Left ventricle myocardium inferior (tissue), 1 donor: ENCODE measurements at places on chromosomes 5 and 9. TPM values are rescaled to one million over a fixed set of nuclear protein-coding genes. Genes with fewer than 3 reads are reported as not detected.

DNA sequence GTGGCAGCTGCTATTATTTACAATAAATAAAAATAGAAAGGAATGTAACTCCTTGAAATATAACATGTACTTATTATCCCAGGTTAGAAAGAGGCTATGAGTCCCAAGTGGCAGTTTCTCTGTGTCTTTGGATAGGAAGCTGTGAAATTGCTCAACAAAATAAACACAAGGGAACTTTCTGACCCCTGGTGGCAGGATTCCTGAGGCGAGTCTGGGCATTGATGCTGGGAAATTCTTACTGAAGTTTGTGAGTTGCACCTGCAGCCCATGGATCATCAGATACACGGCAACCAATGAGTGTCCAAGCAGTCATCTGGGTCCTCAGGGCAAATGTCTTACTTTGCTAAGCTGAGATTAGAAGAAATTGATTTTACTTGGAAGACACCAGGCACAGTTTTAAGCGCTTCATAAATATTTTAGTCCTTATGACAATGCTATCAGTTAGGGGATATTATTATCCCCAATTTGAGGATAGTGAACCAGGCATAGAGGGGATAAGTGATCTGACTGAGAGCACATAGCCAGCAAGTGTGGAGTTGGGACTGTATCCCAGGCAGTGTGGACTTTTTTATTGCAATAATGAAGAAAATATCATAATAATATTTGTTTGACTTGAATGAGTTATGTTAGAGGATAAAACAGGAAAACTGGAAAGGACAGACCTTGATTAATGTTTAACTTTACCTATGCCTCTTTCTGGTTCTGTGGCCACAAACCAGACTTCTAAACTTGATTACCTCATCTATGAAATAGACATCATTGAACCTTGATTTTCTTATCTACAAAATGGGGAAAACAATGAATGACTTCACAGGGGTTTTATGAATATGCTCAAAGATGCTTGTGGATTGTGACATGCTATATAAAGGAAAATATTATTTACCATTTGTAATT, 265.5 kb upstream of the ADAMTSL1 start:
- H3K27me3 ChIP-seq, result no peaks in the 10 kb centered on the region
- no peak overlapping the region for H3K27ac ChIP-seq
- no peak overlapping the region for H3K4me3 ChIP-seq
- H3K36me3 ChIP-seq, result no peaks in the 10 kb centered on the region

GRCh38 chr5:10233505-10233904, 16.2 kb downstream of the ATPSCKMT start:
- DNase-seq, result no peak
- H3K4me1 ChIP-seq, result no peaks in the 10 kb centered on the region
- H3K27me3 ChIP-seq, result no peaks in the 10 kb centered on the region
- H3K4me3 ChIP-seq, result no peak overlapping the region

GLIPR2 gene
- total RNA-seq, result 8.7 TPM

CARD19 gene
- total RNA-seq, result 35.8 TPM

GRCh38 chr5:137069358-137069757, 429.8 kb downstream of the SPOCK1 start:
- no peak overlapping the region for H3K4me3 ChIP-seq
- no peaks in the 10 kb centered on the region for H3K36me3 ChIP-seq
- no peak for DNase-seq
- no peaks in the 10 kb centered on the region for H3K27me3 ChIP-seq
- H3K4me1 ChIP-seq, result peaks cover 26% of the 10 kb centered on the region

- H3K4me3 ChIP-seq, result no peak overlapping the region
- H3K36me3 ChIP-seq, result no peaks in the 10 kb centered on the region
- DNase-seq, result no peak
- H3K4me1 ChIP-seq, result no peaks in the 10 kb centered on the region
- H3K27me3 ChIP-seq, result no peaks in the 10 kb centered on the region
Measured at GRCh38 chr5:103582364-103582763, 19.8 kb upstream of the NUDT12 start.

DNA sequence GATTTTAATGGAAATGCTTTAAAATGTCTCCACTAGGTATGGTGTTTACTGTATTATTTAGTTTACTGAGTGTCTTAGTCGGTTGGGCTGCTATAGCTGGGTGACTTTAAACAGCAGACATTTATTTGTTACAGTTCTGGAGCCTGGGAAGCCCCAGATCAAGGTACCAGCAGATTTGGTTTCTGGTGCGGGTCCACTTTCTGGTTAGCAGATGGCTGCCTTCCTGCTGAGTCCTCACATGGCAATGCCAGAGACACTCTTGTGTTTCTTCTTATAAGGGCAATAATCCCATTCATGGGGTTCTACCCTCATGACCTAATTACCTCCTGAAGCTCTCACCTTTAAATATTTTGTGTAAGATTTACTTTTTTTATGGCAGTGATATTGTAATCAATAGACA, 715 bp upstream of the OR1J4 start:
- no peaks in the 10 kb centered on the region for H3K4me1 ChIP-seq
- no peak overlapping the region for H3K27ac ChIP-seq
- H3K36me3 ChIP-seq, result no peaks in the 10 kb centered on the region
- H3K27me3 ChIP-seq, result peaks cover 72% of the 10 kb centered on the region
- DNase-seq, result no peak
- no peak overlapping the region for H3K4me3 ChIP-seq

IARS1 gene
- total RNA-seq, result 54.2 TPM

GRCh38 chr5:132147663-132148062, 74.1 kb downstream of the CSF2 start:
- H3K27ac ChIP-seq, result no peak overlapping the region
- no peaks in the 10 kb centered on the region for H3K4me1 ChIP-seq
- H3K36me3 ChIP-seq, result no peaks in the 10 kb centered on the region
- H3K27me3 ChIP-seq, result no peaks in the 10 kb centered on the region
- H3K4me3 ChIP-seq, result no peak overlapping the region
- no peak for DNase-seq

DNA sequence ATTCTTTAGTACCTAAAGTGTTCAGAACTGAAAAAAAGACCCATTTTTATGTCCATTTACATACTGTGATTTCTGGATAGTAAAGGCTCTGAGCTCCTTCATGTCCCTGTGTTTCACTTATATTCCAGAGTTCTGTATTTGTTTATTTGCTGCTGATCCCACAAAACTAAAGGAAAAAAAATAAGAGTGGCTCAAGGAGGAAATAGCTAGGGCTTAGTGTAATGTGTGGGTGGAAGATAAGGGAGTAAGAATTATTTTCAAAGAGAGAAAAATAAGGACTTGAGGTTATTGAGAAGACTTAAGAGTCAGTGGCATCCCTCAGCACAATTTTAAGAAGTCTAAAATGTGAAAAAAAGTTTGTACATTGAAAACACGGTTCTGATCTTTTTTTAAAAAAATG, 46.0 kb downstream of the ENTREP1 start:
- H3K4me3 ChIP-seq, result no peak overlapping the region
- DNase-seq, result no peak
- H3K27me3 ChIP-seq, result no peaks in the 10 kb centered on the region
- peaks cover 45% of the 10 kb centered on the region for H3K4me1 ChIP-seq

- H3K4me1 ChIP-seq, result peaks cover 16% of the 10 kb centered on the region
- DNase-seq, result no peak
- peak overlapping the region; percentile 64 for H3K27ac ChIP-seq
- no peaks in the 10 kb centered on the region for H3K36me3 ChIP-seq
Measured at GRCh38 chr9:14365670-14366069, 51.7 kb upstream of the NFIB start.

DNA sequence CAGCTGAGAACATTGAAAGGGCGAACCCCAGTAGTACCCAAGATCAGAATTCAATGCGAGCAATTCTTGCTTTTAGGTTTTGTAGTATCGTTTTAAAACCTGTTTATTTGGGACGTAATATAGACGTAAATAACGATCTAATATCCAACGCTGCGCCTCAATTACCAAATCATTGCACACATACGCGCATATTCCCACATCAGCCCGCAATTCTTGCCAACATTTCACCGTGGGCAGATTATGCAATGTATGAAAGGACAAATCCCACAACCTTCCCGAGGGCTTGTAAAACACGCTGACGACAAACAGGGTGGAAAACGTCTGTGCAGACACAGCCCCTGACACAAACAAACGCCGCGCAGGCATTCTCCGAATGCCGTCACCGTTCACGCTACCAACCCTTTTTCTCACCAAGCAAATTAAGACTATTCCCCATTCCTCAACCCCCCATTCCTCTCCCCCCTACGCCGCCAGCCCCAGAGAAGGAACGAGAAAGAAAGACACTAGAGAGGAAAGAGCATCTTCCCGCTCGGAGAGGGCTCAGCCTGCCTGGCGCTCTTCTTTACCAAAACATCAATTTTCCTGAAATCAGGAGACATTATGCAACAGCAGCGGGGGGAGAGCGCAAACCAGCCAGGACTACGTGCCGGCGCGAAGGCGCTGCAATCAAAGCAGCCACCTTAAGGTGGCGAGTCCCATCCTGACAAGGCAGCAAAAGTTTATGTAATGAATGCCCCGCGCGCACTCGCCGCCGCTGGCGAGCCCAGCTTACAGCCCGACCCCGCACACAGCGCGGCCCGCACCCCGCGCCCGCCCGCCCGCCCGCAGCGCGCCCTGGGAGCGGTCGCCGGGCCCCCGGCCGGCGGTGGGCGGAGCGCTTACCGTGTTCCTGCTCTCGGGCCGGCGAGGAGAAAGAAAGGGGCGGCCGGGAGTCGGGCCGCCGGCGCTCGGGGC, 597 bp downstream of the NFIL3 start:
- H3K36me3 ChIP-seq, result no peaks in the 10 kb centered on the region
- peak overlapping the region; percentile 95 for H3K27ac ChIP-seq
- H3K4me3 ChIP-seq, result peak overlapping the region; percentile 81
- peaks cover 65% of the 10 kb centered on the region for H3K4me1 ChIP-seq
- DNase-seq, result peak; percentile 56

- H3K4me3 ChIP-seq, result no peak overlapping the region
- DNase-seq, result no peak
- H3K27me3 ChIP-seq, result peaks cover 75% of the 10 kb centered on the region
Measured at GRCh38 chr5:175815126-175815913, 56.1 kb upstream of the CPLX2 start.
